Ureter (tissue), 1 donor: ENCODE measurements at places on chromosomes 5 and 9. TPM values are rescaled to one million over a fixed set of nuclear protein-coding genes. Genes with fewer than 3 reads are reported as not detected.
A peak's percentile ranks its signal among the peaks of the same experiment; 100 is the strongest.

- DNase-seq, result no peak
Observed at GRCh38 chr9:82153032-82153431, 164.5 kb downstream of the SPATA31D1 start.

DNA sequence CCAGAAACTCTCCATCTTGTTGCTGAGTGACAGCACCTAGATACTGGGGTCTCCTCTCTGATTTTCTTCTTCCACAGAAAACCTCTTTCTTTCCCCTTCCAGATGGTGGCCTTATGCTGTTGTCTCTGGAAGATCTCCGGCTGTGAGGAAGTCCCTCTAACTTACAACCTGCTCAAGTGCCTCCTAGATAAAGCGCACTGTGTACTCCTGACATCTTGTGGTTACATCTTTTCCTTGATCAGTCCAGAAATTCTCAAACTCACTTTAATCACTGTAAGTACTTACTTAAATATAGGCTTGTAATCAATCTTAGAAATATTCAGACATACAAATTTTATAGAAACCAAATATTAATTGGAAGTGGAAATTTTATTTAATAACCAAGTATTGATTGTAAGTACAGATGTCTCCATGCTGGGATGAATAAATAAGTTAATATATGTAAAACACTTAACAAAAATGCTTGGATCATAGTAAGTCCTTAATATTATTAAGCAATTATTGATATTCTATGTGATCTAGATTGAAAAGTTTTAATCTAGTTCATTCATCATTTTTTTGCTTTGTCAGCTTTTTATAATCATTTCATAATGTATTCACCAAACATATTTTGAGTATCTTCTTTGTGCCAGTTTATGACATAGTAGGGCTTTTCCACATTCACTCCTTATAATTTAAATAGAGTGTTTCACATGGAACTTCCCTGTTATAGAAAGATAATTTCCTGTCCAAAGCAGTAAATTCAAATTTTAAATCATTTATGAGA lies 1381.4 kb upstream of the CDH6 start:
- no peak for DNase-seq

ENTPD2 gene
- total RNA-seq, result 1.3 TPM

GRCh38 chr9:115972843-115973595 lies 180.6 kb upstream of the PAPPA start:
- DNase-seq, result no peak

OR1Q1 gene
- not detected for total RNA-seq

DNA sequence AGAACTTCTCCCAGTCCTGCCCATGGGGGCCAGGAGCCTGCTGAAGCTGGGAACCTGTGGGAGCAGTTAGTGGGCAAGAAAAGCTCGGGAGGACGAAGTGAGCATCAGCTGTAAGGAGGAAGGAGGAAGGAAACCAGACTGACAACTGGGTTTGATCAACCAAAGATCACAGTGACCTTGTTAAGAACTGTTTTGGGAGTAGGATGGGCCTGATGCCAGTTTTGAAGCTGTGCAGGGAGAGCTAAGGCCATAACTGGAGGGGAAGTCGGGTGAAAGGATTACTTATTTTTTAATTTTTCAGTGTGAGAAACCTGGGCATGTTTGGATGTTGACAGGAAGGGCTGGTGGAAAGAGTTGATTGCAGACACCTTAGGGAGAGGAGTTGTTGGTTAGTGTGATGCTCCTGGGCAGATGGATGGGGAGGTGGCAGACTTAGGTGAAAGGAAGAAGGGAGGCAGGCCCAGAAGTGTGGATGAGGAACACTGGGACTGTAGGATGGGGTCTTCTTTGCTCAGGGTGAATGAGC lies 58.3 kb upstream of the KLF4 start:
- no peak for DNase-seq

NTRK2 gene
- 3.0 TPM for total RNA-seq

GRCh38 chr9:97548379-97548778 lies 46.9 kb downstream of the TMOD1 start:
- no peak for DNase-seq

CAMK4 gene
- total RNA-seq, result 3.0 TPM

ALDH7A1 gene
- 78.5 TPM for total RNA-seq

DNA sequence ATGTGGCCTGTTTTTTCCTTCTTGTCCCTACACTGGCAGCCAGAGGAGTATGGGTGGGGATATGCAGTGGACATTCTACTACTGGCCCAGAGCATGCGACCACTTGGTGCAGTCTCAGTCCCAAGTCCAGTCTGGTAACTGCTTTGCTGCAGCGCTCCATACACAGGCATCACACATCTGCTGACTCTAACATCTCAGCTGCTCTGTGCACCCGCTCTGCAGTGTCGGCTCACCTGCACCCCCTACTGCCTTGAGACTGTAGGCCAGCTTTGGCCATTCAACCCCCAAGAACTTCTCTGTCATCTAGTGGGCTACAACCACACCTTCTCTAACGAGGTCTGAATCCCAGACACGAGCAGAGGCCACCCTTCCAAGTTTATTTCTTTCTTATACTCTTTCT lies 46.4 kb upstream of the SLCO6A1 start:
- DNase-seq, result no peak

GRCh38 chr5:83726912-83727311 lies 6.3 kb upstream of the HAPLN1 start:
- no peak for DNase-seq

SOX30 gene
- 0.52 TPM for total RNA-seq

MAT2B gene
- 53.5 TPM for total RNA-seq

ACOT12 gene
- total RNA-seq, result not detected

SOHLH1 gene
- total RNA-seq, result not detected

ITK gene
- total RNA-seq, result 4.7 TPM

IL11RA gene
- total RNA-seq, result 19.4 TPM

DNA sequence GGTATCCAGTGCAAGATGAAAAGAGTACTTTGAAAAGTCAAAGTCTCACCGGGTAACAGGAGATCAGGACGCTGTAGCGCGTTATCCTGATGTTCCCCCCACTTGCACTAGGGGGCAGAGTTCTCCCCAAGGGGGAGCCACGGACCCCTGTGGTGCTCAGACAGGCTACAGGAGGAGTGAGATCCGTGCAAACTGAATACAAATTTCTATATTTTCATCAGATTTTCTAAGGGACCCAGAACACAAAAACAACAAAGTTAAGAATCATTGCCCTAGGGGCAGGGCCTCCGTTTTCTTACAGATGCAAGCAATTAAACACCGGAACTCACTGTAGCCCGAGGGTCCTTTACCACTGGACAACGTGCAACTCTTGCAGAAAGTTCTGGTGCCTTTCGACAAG lies 2.0 kb downstream of the MYO10 start:
- peak; percentile 46 for DNase-seq

GRCh38 chr5:81961651-81962440 lies 10.0 kb upstream of the ATG10 start:
- no peak for DNase-seq

- DNase-seq, result no peak
Observed at GRCh38 chr9:19473605-19474004, 64.8 kb downstream of the ACER2 start.

DNA sequence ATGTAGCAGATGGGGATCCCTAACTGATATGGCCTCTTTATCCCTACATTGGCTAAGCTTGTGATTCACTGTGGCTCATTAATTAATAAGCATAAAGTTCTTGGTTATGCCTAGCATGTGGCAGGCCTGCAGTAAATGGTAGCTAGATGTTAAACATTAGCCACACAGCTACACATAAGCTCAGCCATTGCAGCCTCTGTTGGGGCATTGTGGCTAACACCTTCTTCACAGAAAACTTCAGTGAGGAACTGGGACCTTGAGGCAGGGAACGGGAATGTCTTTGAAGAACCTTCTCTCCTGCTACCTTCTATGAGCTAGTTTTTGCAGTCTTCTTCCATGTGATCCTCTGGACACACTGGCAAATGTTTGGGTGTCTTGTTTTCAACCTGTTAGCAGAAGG lies 338.2 kb downstream of the NTRK2 start:
- DNase-seq, result no peak

DNA sequence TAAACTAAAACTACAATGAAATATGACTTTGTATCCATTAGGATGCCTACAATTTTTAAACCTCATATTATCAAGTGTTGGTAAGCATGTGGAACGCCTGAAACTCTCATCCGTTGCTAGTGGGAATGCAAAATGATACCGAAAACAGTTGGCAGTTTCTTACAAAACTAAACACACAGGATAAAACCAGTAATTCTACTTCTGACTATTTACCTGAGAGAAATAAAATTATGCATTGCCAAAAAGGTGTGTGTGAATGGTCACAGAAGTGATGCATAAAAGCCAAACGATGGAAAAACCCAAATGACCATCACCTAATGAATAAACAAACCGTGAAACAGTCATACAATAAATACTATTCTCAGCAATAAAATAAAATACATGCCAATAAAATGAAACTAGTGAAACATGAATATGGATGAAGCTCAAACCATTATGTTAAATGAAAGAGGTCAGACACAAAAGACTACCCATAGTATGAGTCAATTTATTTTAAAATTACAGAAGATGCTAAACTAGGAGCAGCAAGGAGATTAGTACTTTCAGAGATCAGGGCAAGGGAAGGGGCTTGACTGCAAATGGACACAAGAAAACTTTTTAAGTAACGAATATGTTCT lies 13.4 kb downstream of the AUH start:
- no peak for DNase-seq

TAS2R1 gene
- total RNA-seq, result not detected

GRCh38 chr5:167964529-167964928 lies 326.9 kb upstream of the WWC1 start:
- no peak for DNase-seq

- no peak for DNase-seq
Observed at GRCh38 chr5:172456076-172456722, 1.9 kb upstream of the SH3PXD2B start.

CENPH gene
- total RNA-seq, result 4.5 TPM

DNA sequence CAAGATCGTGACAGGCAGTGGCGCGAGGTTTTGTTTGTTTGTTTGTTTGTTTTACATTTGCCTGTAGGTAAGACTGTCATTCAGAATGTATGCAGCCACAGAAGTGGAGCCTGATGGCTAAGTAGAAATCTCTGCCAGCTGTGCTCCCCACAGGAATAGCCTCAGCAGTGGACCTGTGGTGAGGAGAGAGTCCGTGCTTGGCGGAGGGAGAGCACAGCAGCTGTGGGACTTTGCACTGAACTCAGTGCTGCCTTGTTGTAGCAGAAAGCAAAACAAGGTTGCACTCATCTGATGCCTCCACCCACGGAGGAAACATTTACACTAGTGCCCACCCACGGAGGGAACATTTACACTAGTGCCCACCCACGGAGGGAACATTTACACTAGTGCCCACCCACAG lies 4.4 kb upstream of the ZNF782 start:
- no peak for DNase-seq

DNA sequence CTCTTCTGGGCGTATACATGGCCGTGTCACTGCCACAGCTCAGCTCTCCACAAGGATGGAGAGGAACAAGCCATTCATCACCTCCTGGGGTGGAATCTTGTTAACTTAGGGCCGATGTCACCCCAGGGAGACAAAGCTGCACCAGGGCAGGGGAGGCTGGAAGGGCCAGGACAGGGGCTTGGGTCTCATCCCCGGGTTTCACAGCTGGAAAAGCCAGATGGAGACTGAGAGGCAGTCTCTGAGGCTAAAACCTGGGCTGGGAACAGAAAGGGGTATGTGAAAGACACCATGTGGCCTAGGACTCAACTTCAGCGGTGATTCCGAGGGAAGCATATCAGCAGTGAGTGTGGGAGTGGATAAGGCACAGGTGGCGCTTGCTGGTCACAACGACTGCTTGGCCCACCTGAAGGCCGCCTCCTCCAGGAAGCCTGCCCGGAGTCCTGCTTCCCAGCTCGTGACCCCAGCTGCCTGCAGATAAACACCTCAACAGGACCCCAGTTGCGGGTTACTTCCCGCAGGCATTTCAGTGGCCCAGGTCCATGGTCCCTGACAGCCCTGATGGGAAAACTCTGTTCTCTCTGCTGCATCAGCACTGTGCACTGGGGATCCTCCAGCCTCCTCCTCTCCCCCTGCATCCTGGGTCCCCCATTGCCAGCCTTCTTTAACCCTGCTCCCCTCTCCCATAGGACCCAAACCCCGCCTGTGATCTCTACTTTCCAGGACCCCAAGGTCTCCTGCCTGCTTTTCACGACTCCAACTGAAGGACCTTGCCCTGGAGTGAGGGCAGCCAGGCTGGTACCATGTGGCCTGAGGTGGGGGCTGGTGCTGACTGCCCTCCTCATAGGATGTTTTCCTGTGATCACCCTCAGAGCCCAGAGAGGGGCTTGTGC lies 51.7 kb upstream of the FCN1 start:
- DNase-seq, result no peak
